ENCODE measurements at places on chromosomes 7 and 10. TPM values are rescaled to one million over a fixed set of nuclear protein-coding genes. Genes with fewer than 3 reads are reported as not detected.

ZNF117 gene
- polyA plus RNA-seq = 4.7 TPM

DNA sequence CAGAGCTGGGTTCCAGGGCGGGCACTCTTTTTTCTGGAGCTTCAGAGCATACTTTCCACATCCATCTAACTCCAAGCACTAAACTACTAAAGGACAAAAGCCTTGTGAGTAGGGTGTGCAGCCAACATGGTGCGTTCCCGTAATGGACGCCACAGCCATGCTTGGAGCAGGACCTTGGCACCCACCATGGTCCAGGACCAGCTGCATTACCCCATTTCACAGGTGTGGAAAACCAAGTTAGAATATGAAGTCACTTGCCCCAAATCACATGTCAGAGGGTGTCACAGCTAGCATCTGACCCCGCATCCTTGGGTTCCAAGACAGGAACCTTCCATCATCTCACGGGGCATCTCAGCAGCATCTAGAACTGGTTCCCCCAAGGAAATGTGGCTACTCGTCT, 112.4 kb downstream of the SMURF1 start:
- no peak for DNase-seq

FAM241B gene
- polyA plus RNA-seq = 23.7 TPM

- no peak for DNase-seq
These were observed 25.7 kb downstream of the ABI1 start for GRCh38 chr10:26835025-26835424.

- DNase-seq = no peak
These were observed 172.9 kb downstream of the DKK1 start for GRCh38 chr10:52486840-52487611.

DNA sequence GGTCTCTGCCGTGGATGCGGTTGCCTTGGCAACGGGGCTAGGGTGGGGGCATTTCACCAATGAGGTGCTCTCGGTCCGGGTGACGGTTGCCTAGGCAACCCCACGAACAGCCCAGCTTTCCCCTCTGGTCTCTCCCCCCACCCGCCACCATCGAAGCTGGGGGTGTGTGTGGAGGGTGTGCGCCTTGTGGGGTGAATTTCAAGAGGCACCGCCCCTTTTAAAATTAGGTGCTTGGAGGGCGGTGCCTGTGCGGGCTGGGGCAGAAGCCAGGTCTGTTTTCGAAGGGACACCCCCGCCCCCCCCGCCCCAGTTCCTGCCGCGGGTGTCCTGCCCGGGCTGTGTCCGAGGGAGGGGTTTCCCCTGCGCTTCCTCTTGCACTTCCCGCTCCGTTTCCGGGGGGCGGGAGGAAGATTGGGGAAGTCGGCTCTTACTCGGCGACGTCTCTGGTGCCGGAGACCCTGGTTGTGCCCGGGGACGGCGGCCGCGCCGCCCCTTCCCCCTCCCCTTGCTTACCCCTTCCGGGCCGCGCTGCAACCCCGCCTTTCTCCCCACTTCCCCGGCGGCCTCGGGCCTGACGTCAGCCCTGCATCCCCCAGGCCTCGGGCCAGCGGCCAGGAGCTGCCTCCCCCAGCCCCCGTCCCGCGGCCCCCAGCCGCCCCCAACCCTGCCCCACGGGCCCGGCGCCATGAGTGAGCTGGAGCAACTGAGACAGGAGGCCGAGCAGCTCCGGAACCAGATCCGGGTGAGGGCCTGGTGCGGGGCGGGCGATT, 2.2 kb downstream of the GNB2 start:
- peak; percentile 73 for DNase-seq

GRCh38 chr10:71280825-71281224, 38.2 kb upstream of the SLC29A3 start:
- DNase-seq = no peak

DNA sequence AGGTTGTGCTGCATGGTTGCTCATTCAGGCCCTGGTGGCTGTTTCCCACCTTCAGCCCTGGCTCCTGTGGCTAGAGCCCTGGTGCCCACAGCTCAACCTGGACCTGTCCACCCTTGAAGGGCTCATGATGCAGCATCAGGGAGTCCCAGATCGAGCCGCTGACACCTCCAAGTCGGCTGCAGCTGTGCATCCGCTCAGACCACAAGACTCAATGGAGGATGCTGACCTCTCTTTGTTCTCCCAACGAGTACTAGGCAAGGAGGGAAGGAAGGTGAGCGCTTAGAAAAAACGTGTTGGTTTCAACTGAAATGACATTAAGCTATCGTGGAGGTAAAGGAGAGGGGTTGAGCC, 9.5 kb upstream of the C10orf95 start:
- DNase-seq = no peak
